Activated gamma-delta T cell treated with anti-CD3 and anti-CD28 coated beads, Interleukin-2, amount 50 U/mL, for 16 hours (primary cell): ENCODE measurements at places on chromosomes 6 and 20.

DNA sequence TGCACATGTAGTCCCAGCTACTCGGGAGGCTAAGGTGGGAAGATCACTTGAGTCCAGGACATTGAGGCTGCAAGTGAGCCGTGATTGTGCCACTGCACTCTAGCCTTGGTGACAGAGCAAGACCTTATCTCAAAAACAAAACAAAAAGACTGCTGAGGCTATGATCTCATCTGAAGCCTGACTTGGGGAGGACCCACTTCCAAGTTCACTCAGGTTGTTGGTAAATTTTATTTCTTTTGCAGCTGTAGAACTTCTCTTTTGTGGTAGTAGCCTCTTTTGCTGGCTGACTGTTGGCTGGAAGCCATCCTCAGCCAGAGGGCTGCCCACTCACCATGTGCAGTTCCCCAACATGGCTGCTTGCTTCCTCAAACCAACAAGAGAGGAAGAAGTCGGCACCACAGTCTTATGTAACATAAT lies 36.8 kb upstream of the ME1 start:
- no peak for DNase-seq

DNA sequence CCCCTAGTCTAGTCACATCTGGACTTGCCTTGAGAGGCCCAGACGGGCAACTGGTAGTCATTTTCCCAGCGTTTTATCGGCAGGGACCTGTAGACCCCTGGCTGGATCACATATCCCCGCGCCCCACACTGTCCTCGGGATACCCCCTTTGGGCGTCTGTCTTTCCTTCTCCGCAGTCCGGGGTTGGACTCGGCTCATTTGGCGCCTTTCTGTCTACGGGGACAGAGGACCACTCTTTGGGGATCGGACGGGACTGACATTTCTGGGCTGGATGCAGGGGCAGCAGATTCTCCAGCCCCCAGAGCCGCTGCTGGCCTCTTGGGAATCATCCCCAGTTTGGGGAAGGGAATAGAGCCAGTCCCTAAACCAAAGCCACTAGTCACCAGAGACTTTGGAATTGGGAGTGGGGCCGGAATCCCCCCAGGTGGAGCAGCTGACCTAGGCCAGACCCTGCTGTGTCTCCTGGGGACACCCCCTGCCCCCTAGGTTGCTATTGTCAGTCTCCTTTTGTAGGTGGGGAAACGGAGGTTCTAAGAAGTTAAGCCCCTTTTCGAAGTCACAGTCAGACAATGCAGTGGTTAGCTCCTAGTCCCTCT lies 734 bp downstream of the FAM110A start:
- DNase-seq = no peak

- no peak for DNase-seq
These were observed 1.5 kb downstream of the DEK start for GRCh38 chr6:18262702-18263417.

DNA sequence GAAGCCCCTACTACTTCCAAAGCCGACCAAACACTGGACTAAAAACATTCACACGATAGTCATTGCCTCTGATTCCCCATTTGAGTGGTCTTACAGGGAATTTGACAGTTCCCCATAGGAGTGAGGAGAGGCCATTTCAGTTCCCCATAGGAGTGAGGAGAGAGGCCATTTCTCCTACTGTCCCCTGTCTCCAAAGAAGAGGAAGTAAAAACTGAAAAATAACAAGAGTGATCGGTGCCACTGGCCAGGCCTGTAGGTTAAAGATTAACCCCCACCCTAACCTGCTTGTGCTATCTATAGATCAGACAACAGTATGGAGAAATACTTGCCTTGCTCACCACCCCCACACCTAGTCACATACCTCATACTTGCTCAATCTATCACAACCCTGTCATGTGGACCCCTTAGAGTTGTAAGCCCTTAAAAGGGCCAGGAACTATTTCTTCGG lies 204.0 kb upstream of the MOCS1 start:
- DNase-seq = no peak

- no peak for DNase-seq
These were observed 11.3 kb upstream of the TFAP2A start for GRCh38 chr6:10425975-10426780.

- no peak for DNase-seq
These were observed 116.3 kb upstream of the CHD6 start for GRCh38 chr20:41734506-41734945.

- no peak for DNase-seq
These were observed 180.4 kb upstream of the RIN2 start for GRCh38 chr20:19577692-19578091.

- DNase-seq = no peak
These were observed 104.8 kb downstream of the TASP1 start for GRCh38 chr20:13533946-13534345.

GRCh38 chr6:56416247-56416646 lies 168.9 kb upstream of the COL21A1 start:
- DNase-seq = no peak

DNA sequence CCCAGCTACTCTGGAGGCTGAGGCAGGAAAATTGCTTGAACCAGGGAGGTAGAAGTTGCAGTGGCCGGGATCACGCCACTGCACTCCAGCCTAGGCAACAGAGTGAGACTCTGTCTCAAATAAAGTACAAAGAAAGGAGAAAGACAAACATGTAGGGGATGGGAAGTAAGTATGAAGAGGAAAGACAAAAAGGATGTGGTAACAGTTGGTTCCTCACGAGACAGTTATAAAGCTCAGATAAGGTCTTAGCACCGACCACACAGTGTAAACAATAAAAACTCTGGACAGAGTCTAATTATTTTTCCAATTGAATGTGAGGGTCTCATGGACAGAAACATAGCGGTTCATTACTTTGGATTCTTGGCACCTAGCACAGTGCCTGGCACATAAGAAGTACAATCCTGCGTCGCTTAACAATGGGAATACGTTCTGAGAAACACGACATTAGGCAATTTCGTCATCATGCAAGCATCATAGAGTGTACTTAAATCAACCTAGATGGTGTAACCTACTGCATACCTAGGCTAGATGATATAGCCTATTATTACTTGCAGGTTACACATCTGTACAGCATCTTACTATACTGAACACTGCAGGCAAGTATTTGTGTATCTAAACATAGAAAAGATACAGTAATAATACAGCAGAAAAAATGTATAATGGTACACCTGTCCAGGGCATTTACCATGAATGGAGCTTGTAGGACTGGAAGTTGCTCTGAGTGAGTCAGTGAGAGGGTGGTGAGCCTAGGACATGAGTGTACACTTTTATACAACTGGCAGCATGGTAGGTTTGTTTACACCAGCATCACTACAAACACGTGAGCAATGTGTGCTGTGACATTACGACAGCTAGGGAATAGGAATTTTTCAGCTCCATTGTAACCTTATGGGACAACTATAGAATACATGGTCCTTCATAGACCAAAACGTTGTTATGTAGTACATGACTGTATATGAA lies 38.2 kb downstream of the MBOAT1 start:
- DNase-seq = no peak

GRCh38 chr6:147246853-147247635 lies 42.8 kb downstream of the STXBP5 start:
- DNase-seq = no peak

DNA sequence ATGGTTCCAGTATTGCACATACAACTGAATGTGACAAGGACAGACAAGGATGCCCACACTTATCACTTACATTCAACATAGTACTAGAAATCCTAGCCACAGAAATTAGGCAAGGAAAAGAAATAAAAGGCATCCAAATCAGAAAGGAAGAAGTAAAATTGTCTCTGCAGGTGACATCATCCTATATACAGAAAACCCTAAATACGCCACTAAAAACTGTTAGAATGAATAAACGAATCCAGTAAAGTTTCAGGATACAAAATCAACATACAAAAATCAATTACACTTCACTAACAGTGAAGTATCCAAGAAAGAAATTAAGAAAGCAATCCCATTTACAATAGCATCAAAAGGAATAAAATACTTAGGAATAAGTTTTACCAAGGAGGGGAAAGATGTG lies 66.1 kb downstream of the FAM217A start:
- DNase-seq = no peak

- DNase-seq = no peak
These were observed 100.6 kb downstream of the DACT2 start for GRCh38 chr6:168218785-168219566.

- DNase-seq = no peak
These were observed 321.4 kb downstream of the FARS2 start for GRCh38 chr6:5582762-5583161.

- no peak for DNase-seq
These were observed 5.5 kb downstream of the POU3F2 start for GRCh38 chr6:98839781-98840361.

GRCh38 chr20:16942756-16943155 lies 194.6 kb downstream of the OTOR start:
- DNase-seq = no peak

DNA sequence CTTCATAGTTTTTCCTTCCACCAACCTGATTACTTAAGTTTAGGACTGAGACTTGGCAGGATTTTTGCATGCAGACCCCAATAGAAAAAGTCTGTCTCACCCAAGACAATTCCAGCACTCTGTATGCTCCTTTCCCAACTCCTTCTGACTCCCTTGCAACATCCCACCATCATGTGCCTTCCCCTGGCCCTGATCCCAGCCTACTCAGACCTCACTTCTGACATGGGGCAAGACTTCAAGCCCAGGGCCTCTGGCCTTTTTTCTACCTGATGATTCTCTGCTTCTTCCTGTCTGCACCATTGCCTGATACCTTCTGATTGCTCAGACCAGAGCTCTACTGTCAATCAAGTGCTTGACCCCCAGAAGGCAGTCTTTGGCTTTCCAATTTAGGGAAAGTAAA lies 96.6 kb downstream of the HAO1 start:
- DNase-seq = no peak

DNA sequence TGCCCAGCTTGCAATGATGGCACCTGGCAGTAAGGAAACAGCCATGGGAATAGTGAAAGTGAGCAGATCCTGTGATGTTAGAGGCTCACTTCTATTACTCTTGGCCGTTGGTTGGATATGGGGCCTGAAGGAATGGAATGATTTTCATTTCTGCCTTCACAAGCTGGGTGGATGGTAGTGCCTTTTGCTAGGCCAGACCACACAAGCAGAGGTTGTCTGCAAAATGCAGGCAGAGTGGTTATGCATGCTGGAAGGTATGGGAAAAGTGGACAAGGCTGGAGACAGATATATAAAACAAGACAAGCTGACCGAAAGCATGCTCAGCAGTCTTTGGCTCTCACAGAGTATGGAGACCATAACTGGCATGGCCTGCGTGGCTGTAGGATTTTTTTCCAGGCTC lies 50.7 kb upstream of the ERVFRD-1 start:
- DNase-seq = no peak

DNA sequence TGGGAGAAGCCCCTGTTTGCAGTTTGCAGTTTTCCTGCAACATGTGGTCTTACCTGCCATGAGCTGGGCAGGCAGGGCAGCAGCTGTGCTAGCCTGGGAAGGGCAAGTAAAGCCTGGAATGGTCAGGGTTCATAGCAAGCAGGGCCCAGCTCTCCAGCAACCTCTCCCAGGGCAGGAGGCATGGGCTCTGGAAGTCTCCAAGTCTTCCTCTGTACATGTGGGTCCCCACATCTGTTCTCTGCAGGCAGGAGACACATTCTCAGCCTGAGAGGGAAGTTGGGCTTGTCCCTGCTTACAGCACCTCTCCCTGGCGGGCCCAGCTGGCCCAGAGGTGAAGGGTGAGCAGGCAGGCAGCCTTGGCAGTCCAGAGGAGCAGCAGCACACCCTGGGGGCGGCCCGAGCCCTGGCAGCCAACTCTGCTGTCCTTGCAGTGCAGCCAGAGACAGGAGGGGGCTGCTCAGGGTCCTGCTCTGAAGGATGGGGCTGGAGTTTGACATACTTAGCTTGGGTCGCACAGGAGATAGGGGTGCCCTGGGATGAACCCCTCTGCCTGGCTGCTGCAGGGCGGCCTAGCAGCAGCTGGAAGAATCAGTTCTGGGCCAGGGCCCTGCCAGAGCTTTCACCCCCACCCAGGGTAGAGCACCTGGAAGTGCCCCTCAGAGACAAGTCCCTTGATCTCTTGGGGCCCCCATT lies 176.0 kb downstream of the MRPL14 start:
- DNase-seq = no peak

DNA sequence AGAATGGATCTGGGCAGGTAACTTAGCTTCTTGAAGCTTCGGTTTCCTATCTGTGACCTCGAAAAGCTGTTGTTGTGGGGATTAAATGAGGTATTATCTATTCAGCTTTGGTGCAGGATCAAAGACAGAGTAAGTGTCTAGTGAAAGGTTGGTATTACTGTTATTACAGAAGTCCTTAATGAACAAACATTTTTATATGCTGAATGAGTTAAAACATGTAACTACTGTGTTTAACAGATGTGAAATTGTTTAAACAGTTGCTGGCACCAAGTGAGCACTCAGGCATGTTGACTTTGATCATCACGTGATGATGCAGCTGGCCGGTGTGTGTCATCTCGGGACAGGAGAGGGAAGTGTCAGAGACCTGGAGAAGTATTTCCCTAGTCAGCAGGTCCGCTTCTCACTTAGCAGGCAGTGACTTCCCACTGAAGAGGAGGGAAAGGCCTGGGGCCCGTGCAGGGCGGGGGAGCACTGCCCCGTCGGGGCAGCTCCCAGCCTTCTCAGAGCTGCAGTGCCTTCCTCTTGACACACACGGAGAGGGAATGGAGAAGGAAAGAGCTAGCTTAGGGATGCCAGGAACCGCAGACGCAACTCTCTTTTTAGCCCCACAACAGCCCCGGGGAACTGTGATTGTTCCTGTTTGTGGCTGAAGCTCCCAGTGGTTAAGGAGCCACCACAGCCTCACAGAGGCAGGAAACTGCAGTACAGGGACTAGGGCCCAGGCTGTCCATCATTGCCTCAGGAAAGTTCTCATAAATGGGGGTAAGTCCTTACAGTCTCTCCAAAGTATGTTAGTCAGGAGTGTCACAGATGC lies 18.0 kb downstream of the TUBB2A start:
- no peak for DNase-seq

DNA sequence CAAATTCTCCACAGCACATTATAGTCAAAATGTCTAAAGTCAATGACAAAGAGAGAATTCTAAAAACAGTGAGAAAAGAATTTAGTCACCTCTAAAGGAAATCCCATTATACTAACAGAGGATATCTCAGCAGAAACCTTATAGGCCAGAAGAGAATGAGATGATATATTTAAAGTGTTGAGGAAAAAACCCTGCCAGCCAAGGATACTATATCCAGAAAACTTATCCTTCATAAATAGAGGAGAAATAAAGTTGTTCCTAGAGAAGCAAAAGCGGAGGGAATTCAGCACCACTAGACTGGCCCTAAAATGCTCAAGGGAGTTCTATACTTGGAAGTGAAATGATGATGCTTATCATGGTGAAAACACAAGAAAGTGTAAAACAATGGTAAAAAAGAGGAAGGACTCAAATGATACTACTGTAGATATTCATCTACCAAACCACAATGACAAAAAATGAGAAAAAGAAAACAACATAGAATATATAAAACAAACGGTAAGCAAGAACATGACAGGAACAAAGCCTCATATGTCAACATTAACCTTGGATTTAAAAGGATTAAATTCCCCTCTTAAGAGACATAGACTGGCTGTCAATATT lies 16.7 kb downstream of the GPRC6A start:
- no peak for DNase-seq

DNA sequence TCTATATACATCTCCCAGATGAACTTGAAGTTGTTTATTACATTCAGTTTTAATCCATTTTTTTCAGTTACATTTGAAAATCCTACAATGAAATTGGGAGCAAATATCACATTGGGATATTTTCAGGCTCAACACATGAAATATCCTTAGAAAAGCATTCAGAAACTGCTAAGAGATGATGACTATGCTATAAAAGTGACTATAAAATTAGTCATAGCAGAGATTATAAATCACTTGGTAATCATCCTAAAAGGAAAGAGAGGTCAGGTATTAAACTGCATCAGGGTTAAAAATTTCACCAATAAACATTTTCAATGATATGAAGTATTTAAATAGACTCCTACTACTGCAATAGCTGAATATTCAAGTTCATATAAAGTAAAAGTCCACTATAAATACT lies 987.7 kb downstream of the GRIK2 start:
- no peak for DNase-seq
